ENCODE measurements at places on chromosomes 11 and 22. TPM values are rescaled to one million over a fixed set of nuclear protein-coding genes. Genes with fewer than 3 reads are reported as not detected.

Gene TRIM64C
- not detected for polyA plus RNA-seq

Gene CLMP
- polyA plus RNA-seq, result 43.0 TPM

Gene C11orf21
- 0.62 TPM for polyA plus RNA-seq

Gene LRP4
- polyA plus RNA-seq, result 29.5 TPM

Gene LINC01488
- polyA plus RNA-seq, result 0.06 TPM

Gene PRAME
- 1.1 TPM for polyA plus RNA-seq

Gene FJX1
- polyA plus RNA-seq, result 15.6 TPM

Gene CD3E
- polyA plus RNA-seq, result 0.51 TPM

Gene OTOG
- polyA plus RNA-seq, result 0.11 TPM

Gene HMGXB4
- polyA plus RNA-seq, result 30.5 TPM

Gene LRRC55
- polyA plus RNA-seq, result 5.7 TPM

Gene MFRP
- polyA plus RNA-seq, result not detected

Gene PIK3C2A
- 75.8 TPM for polyA plus RNA-seq

Gene OR52I2
- not detected for polyA plus RNA-seq

Gene MS4A12
- not detected for polyA plus RNA-seq

Gene FZD4
- polyA plus RNA-seq, result 71.8 TPM

Gene PLAAT4
- polyA plus RNA-seq, result 14.7 TPM

Gene PATE4
- polyA plus RNA-seq, result not detected

Gene PAX6
- not detected for polyA plus RNA-seq

Gene ARHGAP42
- polyA plus RNA-seq, result 29.4 TPM

Gene TUBA8
- 4.5 TPM for polyA plus RNA-seq

Gene OR5P2
- not detected for polyA plus RNA-seq

Gene APOL6
- polyA plus RNA-seq, result 3.7 TPM

Gene BAIAP2L2
- polyA plus RNA-seq, result 4.9 TPM

Gene KIF18A
- polyA plus RNA-seq, result 11.6 TPM

Gene DCHS1
- polyA plus RNA-seq, result 33.3 TPM

Gene CERK
- polyA plus RNA-seq, result 50.5 TPM

Gene GRM5
- 0.25 TPM for polyA plus RNA-seq

Gene MS4A4E
- polyA plus RNA-seq, result 1.0 TPM

Gene SCN4B
- polyA plus RNA-seq, result 1.8 TPM

Gene AMOTL1
- polyA plus RNA-seq, result 42.1 TPM

Gene PIWIL4
- polyA plus RNA-seq, result 3.9 TPM

Gene MAJIN
- 0.71 TPM for polyA plus RNA-seq

Gene PHETA2
- 9.4 TPM for polyA plus RNA-seq

Gene APOBEC3A
- polyA plus RNA-seq, result 0.46 TPM

Gene BARX2
- 0.41 TPM for polyA plus RNA-seq

Gene BACE1
- 52.1 TPM for polyA plus RNA-seq

Measured in left renal cortex interstitium (tissue), 4 donors.